Omental fat pad (tissue), 4 donors: ENCODE measurements at places on chromosomes 3 and 15.

DNA sequence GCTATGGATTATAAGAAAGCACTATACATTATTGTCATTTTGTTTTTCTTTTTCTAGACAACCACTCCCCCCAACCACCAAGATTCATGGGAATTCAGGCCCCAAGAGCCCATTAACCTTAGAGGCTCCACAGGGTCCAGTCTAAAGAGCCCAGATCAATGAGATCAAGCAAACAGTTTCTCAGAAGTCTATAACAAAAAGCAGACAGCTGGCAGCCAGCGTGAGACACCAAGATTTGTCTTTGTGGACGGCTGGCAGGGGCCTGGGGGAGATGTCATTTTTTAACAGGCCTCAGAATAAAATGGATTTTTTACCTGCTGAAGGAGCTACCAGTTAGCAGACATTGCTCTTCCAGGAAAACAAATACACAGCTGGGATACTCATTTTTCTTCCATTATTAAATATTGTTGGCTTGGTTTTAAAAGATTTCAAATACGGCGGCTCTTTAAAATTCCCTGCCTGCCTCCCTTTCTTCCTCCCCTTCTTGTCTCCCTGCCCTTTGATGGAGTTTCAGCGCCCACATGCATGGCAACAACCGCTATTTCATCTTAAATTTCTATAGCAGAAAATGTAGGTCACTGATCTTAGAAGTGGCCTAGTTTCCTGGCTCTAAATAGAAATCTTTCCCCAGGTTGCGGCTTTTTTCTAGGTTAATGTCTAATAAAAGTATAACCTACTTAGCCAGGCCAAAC is 130.6 kb downstream of the FAM174B start:
- no peak for DNase-seq

DNA sequence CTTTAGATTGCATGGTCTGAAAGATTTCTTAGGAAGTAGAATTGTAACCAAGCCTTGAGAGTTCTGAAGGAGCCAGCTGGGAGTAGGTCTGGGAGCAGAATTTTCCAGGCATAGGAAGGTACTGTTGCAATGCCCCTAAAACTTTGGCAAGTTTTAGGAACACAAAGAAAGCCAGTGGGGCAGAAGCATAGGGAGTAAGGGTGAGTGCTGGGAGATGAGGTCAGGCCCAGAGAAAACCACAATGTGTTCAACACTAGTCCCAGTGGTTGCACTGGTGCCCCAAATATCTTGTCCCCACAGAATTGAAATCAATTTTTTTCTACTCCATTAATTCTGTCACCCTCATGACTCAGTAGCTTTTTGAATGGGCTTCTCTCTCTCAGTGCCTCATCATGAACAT is 120.7 kb upstream of the GALNT15 start:
- no peak for DNase-seq

- DNase-seq = no peak
These were observed 156.4 kb upstream of the CBLB start for GRCh38 chr3:106025151-106025722.

DNA sequence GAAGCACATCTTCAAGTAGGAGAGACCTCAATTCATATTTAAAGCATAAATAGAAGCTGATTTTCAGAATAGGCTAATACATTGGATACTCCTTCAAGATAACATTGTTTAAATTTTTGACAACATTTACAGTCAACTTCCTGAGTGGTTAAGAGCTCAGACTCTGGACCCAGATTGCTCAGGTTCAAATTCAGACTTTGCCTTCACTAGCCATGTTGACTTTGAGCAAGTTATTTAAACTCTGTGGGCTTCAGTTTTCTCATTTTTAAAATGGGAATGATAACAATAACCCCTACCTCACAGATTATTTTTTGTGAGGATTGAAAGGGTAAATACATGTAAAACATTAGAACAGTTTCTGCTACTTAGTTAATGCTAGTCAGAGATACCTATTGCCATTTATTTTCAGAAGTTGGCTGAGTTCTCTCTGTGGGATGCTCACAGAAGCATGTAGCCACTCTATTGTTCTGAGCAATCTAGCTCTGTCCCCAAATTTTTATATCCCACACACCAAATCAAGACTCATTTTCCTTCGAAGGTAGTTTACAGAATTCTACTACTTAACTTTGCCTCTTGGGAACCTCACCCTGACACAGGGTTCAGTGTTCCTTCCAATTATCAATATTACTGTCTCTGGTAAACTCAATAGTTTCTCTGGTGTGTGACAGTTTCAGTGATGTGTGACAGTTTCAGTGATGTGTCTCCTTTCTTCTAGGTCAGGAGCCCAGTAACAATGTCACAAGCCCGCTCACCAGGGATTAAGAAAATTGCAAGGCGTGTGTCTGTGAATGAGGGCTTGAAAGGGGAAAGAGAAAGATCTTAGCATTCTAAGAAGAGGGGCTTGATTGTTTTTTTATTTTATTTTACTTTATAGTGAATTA is 79.4 kb upstream of the OSTN start:
- no peak for DNase-seq

DNA sequence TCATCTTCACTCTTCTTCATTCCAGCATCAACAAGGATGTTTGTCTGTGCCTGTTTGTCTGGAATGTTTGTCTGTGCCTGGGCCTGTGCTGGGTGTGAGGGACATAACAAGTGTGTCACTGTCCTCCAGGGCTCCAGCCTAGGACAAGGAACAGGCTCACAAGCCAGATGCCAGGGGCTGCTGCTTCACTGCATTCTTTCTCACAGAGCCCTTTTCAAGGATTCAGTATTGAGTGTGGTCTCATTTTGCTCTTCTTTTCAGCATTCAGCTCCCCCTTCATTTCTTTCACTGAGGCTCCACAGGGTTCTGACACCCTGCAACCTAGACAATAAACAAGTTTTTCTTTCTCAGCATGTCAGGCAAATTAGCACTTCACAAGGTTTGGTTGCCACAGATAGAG is 43.6 kb upstream of the KY start:
- DNase-seq = no peak

- no peak for DNase-seq
These were observed 59.6 kb downstream of the RHCG start for GRCh38 chr15:89436560-89437311.

- no peak for DNase-seq
These were observed 436.4 kb downstream of the SHQ1 start for GRCh38 chr3:72411843-72412242.

DNA sequence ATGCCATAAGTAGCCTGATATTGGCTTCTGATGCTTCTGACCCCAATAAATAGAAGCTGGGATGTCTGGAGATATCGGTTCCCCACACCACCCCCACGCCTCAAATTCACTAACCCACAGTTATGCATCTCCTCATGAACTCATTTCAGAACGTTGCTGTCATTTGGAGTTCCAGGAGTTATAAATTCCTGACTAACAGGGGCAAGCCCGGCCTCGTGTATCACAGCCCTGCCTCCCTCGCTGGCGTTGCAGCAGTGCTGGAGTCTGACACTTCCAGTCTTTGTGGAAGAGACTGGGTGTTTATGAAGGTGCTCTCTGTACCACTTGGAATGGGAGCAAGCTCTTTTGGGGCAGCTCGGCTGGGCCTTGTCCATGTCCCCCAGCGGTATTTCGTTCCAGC is 101.0 kb downstream of the ANP32A start:
- no peak for DNase-seq

DNA sequence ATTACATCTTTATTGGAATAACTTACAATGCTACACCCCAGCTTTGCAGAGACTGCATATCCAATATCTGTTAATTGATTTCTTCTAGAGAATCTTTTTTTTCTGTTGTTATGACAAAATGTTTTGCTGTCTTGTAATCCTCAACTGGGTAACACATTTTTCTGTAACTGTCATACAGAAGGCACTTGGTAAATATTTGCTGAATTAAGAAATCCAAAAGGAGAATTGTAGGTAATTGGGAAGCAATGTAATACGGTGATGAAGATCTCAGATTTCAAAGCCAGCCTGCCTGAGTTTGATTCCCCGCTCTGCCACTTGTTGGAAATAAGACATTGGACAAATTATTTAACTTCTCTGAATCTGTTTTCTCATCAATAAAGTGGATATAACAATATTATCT is 169.1 kb downstream of the WDR72 start:
- DNase-seq = no peak

GRCh38 chr3:31680072-31680870 is 147.5 kb downstream of the STT3B start:
- DNase-seq = no peak

DNA sequence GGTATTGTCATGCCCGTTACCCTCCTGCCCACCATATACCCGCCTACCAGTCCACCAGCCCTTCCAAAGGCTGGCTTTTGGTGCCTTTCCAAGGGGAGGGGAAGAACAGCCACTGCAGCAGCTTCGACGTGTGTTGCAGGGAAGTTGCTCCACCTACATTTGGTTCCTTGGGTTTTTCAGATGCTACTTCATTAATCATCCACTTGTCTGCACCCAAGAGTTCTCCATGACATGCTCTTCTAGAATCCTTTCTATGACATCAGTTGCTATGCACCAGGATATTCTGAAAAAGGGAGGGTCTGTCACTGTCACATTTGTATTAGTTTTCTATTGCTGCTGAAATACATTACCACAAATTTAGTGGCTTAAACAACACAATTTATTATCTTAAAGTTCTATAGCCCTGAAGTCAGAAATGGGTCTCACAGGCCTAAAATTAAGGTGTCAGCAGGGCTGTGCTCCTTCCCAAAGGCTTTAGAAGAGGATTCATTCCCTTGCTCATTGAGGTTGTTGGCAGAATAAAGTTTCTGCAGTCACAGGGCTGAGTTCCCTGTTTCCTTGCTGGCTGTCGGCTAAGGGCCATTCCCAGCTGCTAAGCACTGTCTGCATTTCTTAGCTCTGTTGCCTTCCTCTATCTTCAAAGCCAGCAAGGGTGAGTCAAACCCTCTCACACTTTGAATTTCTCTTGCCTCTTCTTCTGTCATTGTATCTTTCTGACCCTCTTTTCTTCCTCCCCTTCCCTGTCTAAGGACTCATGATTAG is at the start of gene LYZL4:
Gene LYZL4, minus strand, starts transcription at position 241 of the 762 bp plus-strand sequence. CDS start 3,359 bp downstream, outside the sequence.
- DNase-seq = no peak

GRCh38 chr15:101647251-101647650 is 4.9 kb downstream of the TM2D3 start:
- DNase-seq = no peak

DNA sequence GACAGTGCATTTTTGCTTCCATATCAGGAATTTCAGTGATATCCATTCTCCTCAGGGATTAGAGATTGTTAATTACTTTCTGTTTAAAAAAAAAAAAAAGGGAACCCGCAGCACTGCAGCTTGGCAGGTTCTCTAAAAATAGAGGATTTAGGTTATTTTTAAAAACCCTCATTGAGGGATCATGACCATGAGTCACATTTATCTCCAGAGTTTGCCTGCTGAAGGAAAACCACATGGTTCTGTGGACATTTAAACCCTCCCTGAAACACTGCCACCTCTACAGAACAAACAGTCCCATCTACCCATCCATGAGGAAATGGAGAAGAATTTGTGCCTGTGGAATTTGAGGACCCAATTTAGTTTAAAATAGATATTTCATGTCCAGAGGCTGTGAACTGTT is 66.2 kb upstream of the UBE2E1 start:
- DNase-seq = no peak

DNA sequence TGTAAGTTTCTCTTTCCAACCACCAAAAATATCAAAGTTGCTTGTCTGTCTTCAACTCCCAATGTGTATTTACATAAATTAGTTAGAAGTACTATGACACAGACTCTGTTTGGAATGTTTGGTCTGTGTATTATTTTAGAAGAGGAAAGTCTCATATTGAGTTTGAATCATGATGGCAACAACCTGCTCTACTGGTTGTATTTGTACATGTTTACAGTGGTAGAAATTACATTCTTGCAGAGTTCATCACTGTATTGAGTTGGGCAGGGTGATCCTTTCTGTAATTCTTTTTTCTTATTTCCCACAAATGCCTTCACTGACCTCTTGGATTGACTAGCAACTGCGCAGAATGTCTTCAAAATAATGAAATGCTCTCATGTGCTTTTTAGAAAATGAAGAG is 149.6 kb downstream of the CHL1 start:
- no peak for DNase-seq

GRCh38 chr3:134677196-134677986 is 26.6 kb upstream of the KY start:
- DNase-seq = no peak

DNA sequence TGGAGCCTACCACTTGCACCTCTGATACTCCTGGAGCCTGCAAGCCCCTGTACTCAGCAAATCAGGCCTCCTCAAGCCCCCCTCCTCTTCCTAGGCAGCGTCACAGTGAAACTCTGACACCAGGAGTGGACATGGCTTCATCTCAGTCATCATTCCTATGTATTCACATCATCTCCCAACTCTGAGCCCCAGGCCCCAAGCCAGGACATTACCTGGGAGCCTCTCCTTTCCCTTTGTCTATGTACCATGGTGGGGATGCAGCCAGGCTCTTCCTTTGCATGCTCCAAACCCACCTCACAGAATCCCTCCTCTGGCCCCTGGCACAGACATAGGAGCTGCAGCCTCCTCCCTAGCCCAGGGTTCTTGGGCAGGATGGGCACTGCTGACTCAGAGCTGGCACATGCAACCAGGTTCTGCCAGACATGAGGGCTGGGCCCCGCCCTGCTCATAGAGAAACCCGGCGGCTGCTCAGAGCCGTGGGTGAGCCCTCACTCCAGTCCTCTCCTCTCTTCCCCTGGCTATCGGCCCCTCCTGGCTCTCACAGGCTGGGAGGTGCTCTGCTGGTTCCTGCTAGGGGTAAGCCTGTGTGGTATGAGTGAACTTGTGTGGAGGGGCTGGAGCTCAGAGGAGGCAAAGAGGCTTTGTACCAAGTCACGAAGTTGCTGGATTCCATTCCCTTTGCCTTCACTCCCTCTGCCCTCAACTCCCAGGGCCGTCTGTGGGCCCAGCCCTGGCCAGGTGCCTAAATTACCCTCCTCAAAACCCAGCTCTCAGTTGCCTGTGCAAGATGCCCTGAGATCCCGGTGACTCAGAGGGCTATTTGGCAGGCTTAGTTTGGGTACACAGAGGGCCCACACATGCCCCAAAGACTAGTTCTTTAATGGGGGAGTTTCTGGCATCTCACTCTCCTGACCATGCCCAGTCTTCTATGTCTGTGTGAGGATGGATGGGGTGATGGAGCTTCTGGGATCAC is 1.9 kb upstream of the PLCD1 start:
- DNase-seq = peak; percentile 51

- no peak for DNase-seq
These were observed 42.2 kb upstream of the PTX3 start for GRCh38 chr3:157394411-157394810.

GRCh38 chr15:42138968-42139386 is 17.5 kb downstream of the PLA2G4F start:
- no peak for DNase-seq

- DNase-seq = no peak
These were observed 169.5 kb downstream of the MBNL1 start for GRCh38 chr3:152438181-152438580.

- DNase-seq = no peak
These were observed 294.9 kb upstream of the SGO1 start for GRCh38 chr3:20480786-20481365.

GRCh38 chr3:103532986-103533385 is 1098.2 kb downstream of the ZPLD1 start:
- DNase-seq = no peak

DNA sequence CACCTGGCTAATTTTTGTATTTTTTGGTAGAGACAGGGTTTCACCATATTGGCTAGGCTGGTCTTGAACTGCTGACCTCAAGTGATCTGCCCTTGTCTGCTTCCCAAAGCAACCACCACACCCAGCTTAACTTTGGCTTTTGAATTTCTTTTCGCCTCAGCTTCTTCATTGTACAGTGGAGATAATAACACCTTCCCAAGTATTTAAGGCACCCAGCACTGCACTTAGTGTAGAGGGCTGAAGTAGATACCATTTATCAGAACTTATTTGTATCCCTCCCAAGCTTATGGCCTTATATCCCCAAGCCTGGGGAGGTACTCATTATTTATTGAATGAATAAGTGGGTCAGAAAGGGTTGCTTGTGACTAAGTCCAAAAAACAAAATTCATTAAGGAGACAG is 2.3 kb downstream of the SQOR start:
- no peak for DNase-seq
